ENCODE measurements at places on chromosomes 4 and X. TPM values are rescaled to one million over a fixed set of nuclear protein-coding genes. Genes with fewer than 3 reads are reported as not detected.
A peak's percentile ranks its signal among the peaks of the same experiment; 100 is the strongest.

- no peaks in the 10 kb centered on the region for H3K36me3 ChIP-seq
- DNase-seq, result no peak
- H3K27ac ChIP-seq, result no peak overlapping the region
- no peaks in the 10 kb centered on the region for H3K4me1 ChIP-seq
Observed at GRCh38 chr4:183765251-183765911, 106.3 kb downstream of the TRAPPC11 start.

- H3K27me3 ChIP-seq, result no peaks in the 10 kb centered on the region
- DNase-seq, result no peak
- H3K4me3 ChIP-seq, result no peak overlapping the region
- no peak overlapping the region for H3K27ac ChIP-seq
- peaks cover 24% of the 10 kb centered on the region for H3K4me1 ChIP-seq
Observed at GRCh38 chrX:154381271-154381670, 2.2 kb downstream of the EMD start.

The RBMXL3 gene
- not detected for total RNA-seq

DNA sequence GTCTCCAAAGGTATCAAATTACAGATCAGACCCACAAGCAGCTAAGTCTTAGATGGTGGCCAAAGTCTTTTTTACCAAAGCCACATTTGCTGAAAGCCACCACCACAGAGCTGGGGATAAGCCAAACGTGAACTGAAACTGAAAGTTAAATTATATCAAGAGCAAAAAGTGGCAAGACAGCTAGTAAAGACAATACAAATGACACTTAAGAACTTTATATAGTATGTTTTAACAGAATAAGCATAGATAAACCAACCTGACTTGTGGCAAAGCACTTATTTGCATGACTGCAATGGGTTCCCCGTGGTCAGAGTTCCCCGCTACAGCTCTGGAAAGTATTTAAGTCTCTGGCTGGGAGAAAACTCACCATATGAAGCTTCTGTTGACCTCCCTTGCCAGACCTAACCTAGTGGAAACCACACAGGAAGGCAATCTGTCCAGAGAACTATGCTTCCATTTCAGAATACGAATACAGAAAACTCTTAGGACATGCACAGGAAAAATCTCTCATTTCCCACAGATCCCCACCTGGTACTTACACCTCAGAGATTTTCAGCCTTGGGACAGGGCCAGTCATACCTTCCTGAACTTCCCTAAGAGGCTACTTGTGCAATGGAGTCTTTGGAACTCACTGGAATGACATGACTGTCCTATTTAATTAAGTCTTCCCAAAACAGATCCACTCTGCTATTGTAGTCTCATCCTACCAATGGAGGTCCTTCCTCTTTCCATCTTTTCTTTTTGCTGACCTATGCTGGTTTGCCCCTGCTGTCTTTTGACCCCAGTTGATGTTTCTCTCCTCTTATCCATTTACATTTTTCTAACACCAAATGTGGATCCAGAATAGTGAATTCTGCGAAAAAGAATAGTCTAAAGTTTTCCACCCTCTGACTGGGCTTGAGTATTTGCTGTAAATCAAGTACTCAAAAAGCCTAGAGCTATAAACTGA is 225.1 kb downstream of the NR3C2 start:
- H3K36me3 ChIP-seq, result no peaks in the 10 kb centered on the region
- H3K4me3 ChIP-seq, result peak overlapping the region; percentile 66
- H3K27ac ChIP-seq, result peak overlapping the region; percentile 79
- peaks cover 25% of the 10 kb centered on the region for H3K4me1 ChIP-seq
- H3K27me3 ChIP-seq, result no peaks in the 10 kb centered on the region
- DNase-seq, result peak; percentile 55

DNA sequence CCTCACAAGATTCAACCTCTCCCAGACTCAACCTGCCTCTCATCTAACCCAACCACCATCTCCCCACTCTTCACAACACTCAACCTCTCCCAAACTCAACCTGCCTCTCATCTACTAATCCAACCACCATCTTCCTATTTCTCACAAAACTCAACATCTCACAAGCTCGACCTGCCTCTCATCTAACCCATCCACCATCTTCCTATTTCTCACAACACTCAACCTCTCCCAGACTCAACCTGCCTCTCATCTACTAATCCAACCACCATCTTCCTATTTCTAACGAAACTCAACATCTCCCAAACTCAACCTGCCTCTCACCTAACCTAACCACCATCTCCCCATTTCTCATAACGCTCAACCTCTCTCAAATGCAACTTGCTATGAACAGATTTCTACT is 29.8 kb downstream of the FAT1 start:
- no peaks in the 10 kb centered on the region for H3K27me3 ChIP-seq
- no peak overlapping the region for H3K4me3 ChIP-seq
- H3K4me1 ChIP-seq, result no peaks in the 10 kb centered on the region
- no peaks in the 10 kb centered on the region for H3K36me3 ChIP-seq
- DNase-seq, result no peak

GRCh38 chr4:40348000-40348399 is 12.9 kb downstream of the CHRNA9 start:
- H3K4me1 ChIP-seq, result no peaks in the 10 kb centered on the region
- H3K36me3 ChIP-seq, result no peaks in the 10 kb centered on the region
- H3K4me3 ChIP-seq, result no peak overlapping the region
- no peak for DNase-seq
- peaks cover 7% of the 10 kb centered on the region for H3K27me3 ChIP-seq
- H3K27ac ChIP-seq, result no peak overlapping the region

- no peak overlapping the region for H3K27ac ChIP-seq
- H3K4me3 ChIP-seq, result no peak overlapping the region
- DNase-seq, result no peak
- H3K27me3 ChIP-seq, result no peaks in the 10 kb centered on the region
Observed at GRCh38 chrX:150487369-150488094, 80.9 kb upstream of the MTM1 start.

- no peak overlapping the region for H3K27ac ChIP-seq
- H3K4me3 ChIP-seq, result no peak overlapping the region
- H3K27me3 ChIP-seq, result peaks cover 25% of the 10 kb centered on the region
- peaks cover under 1% of the 10 kb centered on the region for H3K4me1 ChIP-seq
- peaks cover 4% of the 10 kb centered on the region for H3K36me3 ChIP-seq
Observed at GRCh38 chr4:6437826-6438238, 34.6 kb downstream of the PPP2R2C start.

DNA sequence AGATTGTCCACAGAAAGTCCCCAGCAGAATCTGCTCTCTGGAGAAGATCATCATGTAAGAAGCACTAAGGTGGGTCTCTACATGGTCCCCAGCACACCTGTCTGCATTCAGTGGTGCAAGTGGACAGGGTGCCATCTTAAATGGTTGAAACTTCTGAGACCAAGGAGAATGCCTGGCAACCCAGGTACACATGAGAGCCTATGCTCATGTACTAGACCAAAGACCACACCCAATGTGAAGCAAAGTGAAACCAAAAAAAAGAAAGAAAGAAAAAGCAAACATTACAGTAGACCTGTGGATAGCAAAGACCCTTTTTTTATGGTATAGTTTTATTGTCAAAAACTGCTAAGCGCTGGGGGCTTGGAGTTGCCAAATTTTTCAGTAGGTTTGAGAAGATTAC is 15.0 kb downstream of the CD40LG start:
- peaks cover 93% of the 10 kb centered on the region for H3K4me1 ChIP-seq
- no peaks in the 10 kb centered on the region for H3K27me3 ChIP-seq
- peaks cover 84% of the 10 kb centered on the region for H3K36me3 ChIP-seq
- H3K4me3 ChIP-seq, result no peak overlapping the region
- DNase-seq, result no peak

- no peaks in the 10 kb centered on the region for H3K36me3 ChIP-seq
- no peaks in the 10 kb centered on the region for H3K4me1 ChIP-seq
- DNase-seq, result no peak
- no peaks in the 10 kb centered on the region for H3K27me3 ChIP-seq
- no peak overlapping the region for H3K27ac ChIP-seq
- H3K4me3 ChIP-seq, result no peak overlapping the region
Observed at GRCh38 chr4:186887752-186888151, 164.1 kb upstream of the FAT1 start.

The HTRA3 gene
- not detected for total RNA-seq

GRCh38 chr4:120418146-120418545 is 351.5 kb upstream of the MAD2L1 start:
- H3K27ac ChIP-seq, result no peak overlapping the region

The APOOL gene
- total RNA-seq, result 12.0 TPM

- peak within 1 kb of the TSS; percentile 48 for H3K4me3 ChIP-seq
- peaks cover 18% of the 10 kb centered on the region for H3K27me3 ChIP-seq
- no peak within 1 kb of the TSS for H3K27ac ChIP-seq
- H3K36me3 ChIP-seq, result no peaks in the 10 kb centered on the region
- peaks cover 5% of the 10 kb centered on the region for H3K4me1 ChIP-seq
- DNase-seq, result peak; percentile 20
Observed at GRCh38 chrX:148500423-148501385, at the start of gene AFF2. Gene AFF2 (plus strand): TSS chrX:148500617. CDS start chrX:148501098, 481 bp downstream.

The NXF2 gene
- total RNA-seq, result not detected

DNA sequence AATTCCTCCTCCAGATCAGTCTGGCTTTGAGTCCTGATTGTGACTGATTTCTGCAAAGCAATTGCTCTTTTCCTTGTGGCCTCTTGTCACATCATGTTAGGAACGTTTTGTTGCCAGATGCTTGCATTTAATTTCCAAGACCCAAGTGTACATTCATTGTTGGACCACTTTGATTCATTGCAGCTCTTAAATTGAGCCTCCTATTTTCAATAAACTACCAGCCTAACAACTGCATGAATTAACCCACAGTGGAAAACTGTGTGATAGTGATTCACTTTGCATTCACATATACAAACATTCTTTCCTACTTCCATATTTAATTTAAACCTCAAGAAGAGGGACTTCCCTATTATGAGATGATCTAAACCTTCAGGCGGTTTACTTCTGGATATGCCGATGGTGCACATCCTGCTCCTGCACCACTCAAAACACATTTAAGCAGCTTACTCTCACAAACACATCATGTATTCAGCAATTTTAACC is 118.4 kb downstream of the AFF1 start:
- no peaks in the 10 kb centered on the region for H3K27me3 ChIP-seq
- H3K4me3 ChIP-seq, result no peak overlapping the region
- H3K27ac ChIP-seq, result no peak overlapping the region
- peaks cover 54% of the 10 kb centered on the region for H3K36me3 ChIP-seq
- no peak for DNase-seq
